ENCODE measurements at places on chromosomes 4 and X.
A peak's percentile ranks its signal among the peaks of the same experiment; 100 is the strongest.

DNA sequence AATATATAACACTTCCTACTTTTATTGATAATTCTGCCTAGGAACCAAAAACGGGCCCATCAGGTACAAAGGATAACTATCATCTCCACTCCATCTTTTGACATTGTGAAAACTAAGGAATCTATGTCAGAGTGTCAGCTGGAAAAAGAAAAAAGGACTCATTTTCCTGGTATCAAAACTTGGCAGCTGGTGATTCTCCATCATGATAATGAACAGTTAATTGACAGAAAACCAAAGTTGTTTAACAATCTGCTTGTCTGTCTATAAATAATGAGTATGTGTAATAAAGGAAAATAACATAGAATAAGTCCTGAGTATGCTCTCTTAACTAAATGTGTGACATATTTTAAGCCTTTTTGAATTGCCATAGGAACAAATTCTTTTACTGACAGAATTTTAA is 31.4 kb downstream of the CXorf58 start:
- no peak for DNase-seq

- DNase-seq = no peak
These were observed 118.0 kb downstream of the CAMK2D start for GRCh38 chr4:113643505-113643904.

DNA sequence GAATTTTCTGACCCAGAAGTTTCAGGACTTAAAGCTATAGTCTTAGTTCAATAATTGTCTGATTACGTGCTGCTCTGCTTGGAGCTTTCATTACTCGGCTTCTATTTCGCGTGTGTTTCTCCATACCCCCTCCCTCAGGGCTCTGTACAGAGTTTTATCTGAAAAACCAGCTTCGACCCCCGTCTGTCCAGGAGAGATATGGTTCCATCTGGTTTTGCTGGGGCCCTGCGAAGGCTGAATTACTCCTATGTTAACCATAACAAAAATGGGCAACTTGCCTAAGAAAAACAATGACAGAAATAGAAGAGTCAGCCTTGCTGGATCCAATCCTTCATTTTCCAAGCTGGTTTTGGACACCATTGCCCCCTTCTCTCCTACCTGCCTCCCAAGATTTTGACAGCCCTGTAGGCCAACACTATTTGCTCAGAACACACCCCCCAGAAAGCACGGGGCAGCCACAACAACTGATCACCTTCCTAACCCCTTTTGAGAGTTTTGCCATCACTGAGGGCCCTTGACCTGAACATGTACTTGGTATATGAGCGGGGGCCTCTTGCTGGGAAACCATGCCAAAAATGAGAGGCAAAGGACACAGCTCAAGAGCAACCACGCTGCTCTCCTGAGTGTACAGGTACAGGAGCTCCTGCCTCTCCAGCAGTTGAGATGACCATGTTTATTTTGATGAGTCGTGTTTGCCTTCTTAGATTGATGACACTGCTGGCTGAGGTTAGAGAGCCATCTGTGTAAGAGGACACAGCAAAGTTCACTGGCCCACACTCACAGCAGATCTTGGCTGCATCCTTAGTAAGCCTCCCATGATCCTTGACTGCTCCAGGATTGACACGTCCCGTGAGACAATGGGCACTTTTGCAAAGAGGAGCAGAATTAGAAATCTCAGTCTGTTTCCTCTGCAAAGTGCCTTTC is 36.2 kb upstream of the ATP6AP2 start:
- DNase-seq = peak; percentile 65

- DNase-seq = no peak
These were observed 966 bp downstream of the TBC1D25 start for GRCh38 chrX:48540480-48540879.

DNA sequence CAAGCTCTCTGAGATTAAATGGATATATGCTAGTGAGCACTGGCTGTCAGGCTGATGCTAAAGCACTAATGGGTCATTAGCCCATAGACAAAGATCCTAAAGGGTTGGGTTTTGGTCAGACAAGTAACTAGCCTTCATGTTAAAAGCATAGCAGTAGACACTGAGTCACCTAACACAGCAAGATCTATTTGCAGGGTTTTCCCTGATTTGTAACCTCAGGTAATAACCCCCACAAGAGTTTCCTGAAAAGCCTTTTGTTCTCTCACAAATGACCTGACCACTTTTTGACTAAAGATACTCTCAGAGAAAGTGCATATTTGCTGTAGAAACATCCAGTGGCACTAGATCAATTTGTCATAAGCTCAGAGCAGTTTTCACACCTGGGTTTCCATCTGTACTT is 251.1 kb upstream of the TEX13A start:
- no peak for DNase-seq

DNA sequence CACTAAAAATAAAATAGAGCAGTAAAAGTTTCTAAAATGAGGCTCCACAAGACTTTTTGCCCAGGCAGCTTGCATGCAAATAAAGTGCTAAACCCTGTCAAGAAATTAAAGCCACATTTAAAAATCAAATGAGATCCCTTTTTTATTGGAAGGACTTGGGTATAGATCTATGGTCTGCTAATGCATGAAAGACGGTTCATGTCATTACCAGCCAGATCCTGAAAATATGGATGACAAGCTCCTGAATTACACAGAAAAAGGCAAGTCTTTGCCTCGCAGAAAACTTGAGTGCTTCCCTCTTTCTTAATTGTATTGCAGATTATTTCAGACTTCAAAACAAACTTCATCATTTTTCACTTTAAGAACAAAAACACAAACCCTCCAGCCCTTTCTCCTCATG is 169.6 kb downstream of the LDB2 start:
- no peak for DNase-seq
